Fibroblast of gingiva (primary cell): ENCODE measurements at places on chromosomes 13 and 19.

DNA sequence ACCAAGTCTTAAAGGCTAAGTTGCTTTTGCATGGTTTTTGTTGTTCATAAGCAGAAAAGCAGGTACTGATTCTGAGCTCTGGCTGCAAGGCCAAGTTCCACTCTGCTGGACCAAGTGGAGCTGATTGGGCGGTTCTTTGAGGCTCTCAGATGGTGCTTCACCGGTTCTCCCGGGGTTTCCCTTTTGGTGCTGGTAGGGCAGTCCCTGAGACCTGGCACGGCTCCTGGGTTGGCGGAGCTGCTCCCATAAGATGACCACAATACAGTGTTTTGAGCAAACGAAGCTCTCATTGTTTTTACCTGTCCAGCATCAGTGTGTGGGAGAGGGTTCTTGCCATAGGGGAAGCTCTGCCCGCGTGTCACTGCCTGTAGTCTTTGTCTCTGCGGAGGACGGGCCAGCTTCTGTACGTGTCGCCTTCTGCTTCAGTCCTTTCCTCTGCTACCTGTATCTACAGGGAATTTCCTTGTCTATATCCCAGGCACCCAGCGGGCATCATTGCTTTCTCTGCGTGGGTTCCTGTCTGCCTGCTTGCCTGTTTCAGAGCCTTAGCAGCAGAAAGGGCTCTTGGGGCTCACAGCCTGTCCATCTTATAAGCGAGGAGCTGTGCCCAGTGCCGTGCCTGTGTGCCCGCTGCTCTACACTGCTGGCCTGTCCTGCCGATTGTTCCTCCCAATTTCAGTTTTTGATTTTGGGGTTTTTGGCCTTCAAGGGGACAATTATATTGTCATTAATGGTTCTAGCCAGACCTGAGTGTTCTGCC, 2.3 kb downstream of the U2AF2 start:
- DNase-seq: no peak

- no peak for DNase-seq
Observed at GRCh38 chr13:61128850-61129645, 286.6 kb downstream of the PCDH20 start.

DNA sequence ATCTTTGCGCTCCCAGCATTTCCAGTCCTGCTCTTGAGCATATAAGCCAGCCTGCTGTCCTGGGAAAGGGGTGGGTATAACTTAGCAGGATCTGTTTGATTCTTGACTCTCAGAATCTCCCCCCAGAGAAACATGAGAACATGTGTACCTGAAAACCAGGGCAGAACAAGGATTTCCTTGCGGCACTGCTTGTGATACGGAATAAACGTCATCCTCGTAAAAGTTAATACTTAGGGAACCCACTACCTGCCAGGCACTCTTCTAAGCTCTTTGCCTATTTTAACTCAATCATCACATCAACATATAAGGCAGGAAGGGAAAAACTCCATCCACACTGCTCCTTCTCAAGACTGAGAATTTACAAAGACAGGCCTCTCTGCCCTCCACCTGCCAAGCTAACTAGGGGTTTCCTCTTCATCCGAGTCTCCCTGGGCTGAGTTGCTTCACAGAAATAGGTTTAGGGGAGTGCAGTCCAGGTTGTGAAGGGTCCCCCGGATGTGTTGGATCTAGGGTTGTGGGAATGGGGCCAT, 1.1 kb downstream of the ZNF653 start:
- no peak for DNase-seq

- DNase-seq: no peak
Observed at GRCh38 chr13:20967340-20967739, 64.8 kb upstream of the XPO4 start.

DNA sequence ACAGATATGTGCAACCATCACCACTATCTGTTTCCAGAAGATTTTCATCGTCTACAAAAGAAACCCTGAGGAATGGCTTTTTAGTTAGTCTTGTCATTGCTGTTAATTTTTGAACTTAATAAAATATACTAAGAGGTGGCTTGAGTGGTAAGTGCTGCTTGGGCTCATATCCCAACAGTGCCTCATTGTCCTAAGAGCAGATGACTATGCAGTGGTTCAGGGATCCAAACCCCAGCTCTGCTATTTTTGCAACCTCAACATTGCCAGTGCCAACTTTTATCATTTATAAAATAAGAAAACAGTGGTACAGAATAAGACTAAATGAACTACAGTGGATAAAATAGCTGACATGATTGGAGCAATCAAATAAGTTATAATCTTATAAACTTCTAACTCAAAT, 123.2 kb upstream of the SLC7A1 start:
- no peak for DNase-seq

- DNase-seq: peak; percentile 72
Observed at GRCh38 chr13:95301183-95301967, at the start of gene ABCC4. Gene ABCC4 (minus strand): TSS chr13:95301451. CDS start chr13:95301314, 137 bp downstream.

DNA sequence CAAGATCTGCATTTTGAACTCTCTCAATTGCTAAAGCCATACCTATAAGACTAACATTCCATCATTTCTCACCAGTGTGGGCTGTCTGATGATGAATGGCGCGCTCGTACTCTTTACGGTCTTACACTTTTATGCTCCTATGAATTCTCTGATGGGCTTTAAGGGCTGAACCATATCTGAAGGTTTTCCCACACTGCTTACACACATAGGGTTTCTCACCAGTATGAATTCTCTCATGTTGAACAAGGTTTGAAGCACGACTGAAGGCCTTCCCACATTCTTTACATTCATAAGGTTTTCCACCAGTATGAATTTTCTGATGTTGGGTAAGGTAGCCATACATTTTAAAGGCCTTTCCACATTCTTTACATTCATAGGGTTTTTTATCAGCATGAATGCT, 18.8 kb upstream of the ZNF607 start:
- no peak for DNase-seq

- DNase-seq: no peak
Observed at GRCh38 chr19:19388568-19389555, 16.6 kb upstream of the GATAD2A start.

GRCh38 chr19:45879055-45879454, 6.9 kb downstream of the IRF2BP1 start:
- DNase-seq: no peak

GRCh38 chr13:20534038-20534608, 8.5 kb upstream of the CRYL1 start:
- no peak for DNase-seq

GRCh38 chr19:55902080-55902751, 29.9 kb downstream of the NLRP13 start:
- DNase-seq: no peak

- DNase-seq: no peak
Observed at GRCh38 chr13:48121733-48122132, 26.8 kb upstream of the MED4 start.

GRCh38 chr13:74986609-74987008, 495.4 kb downstream of the TBC1D4 start:
- DNase-seq: no peak

- DNase-seq: no peak
Observed at GRCh38 chr13:106498571-106498970, 36.9 kb downstream of the EFNB2 start.

- peak; percentile 9 for DNase-seq
Observed at GRCh38 chr13:95535243-95535642, 17.3 kb upstream of the CLDN10 start.

GRCh38 chr19:48878196-48879024, 6.2 kb downstream of the PPP1R15A start:
- no peak for DNase-seq

DNA sequence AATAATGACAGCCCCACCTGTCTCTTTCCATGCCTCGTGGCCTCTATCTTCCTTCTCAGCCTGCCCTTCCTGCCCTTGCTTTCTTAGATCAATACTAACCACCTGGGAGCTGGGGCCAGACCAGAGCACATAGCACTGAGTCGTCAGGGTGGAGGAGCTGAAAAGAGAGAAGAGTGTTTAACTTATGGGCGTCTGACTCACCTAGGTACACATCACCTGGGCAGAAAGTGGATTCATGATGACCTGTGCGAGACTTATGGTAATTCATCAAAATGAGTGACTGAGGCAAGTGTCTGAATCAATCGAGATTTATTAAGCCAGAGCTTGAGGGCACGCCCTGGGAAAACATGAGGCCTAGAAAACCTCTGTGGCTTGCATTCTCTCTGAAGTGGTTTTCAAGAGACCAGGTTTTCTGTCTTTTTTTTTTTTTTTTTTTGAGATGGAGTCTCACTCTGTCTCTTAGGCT, 19.2 kb downstream of the CEACAM6 start:
- no peak for DNase-seq

GRCh38 chr19:45251452-45252354, 632 bp downstream of the MARK4 start:
- peak; percentile 14 for DNase-seq

DNA sequence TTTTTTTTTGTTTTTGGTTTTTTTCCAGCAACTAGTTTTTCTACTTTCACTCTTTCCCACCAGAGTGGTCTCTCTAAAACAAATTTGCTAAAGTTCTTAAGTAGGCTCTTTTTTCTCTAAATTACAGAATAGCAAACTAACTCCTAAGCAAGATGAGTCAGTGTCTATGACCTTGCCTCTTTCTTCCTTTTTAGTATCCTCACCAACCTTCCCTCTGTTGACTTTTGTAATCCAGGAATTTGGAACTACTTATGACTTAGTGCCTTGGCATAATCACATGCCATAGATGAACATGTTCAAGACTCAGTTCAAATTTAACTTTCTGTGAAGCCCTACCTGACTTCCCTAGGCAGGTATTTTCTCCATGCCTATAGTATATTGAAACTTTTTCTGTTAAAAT, 32.3 kb upstream of the AKAP11 start:
- DNase-seq: no peak

GRCh38 chr19:7778081-7778480, 15.0 kb downstream of the CLEC4M start:
- no peak for DNase-seq

GRCh38 chr13:75670496-75670895, 34.4 kb downstream of the LMO7 start:
- no peak for DNase-seq

DNA sequence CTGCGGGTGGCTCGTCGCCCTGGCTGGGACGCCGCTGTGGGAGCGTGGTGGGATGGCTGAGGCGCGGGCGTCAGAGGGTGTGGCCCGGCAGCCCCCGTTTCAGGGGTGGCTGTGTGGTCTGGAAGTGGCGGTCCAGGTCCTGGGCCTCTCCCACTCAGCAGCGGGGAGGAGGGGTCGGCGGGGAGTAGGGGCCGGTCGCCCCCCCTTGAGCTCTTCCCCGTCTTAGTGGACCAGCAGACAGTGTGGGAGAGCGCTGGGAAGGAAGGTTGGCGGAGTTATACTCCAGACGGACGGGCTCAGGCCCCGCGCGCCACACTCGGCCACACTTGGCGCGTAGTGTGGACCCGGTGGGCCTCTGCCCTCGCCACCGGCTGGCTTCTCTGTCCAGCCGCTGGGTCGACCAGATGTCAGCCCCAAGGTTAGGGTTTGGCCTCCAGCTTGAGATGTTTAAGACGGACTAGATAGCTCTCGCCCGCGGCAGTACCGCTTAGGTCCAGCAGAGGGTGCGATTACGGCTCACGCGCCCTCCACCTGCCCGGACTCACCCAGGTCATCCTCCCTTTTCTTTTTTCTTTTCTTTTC, 21.7 kb upstream of the ZNF429 start:
- DNase-seq: no peak

DNA sequence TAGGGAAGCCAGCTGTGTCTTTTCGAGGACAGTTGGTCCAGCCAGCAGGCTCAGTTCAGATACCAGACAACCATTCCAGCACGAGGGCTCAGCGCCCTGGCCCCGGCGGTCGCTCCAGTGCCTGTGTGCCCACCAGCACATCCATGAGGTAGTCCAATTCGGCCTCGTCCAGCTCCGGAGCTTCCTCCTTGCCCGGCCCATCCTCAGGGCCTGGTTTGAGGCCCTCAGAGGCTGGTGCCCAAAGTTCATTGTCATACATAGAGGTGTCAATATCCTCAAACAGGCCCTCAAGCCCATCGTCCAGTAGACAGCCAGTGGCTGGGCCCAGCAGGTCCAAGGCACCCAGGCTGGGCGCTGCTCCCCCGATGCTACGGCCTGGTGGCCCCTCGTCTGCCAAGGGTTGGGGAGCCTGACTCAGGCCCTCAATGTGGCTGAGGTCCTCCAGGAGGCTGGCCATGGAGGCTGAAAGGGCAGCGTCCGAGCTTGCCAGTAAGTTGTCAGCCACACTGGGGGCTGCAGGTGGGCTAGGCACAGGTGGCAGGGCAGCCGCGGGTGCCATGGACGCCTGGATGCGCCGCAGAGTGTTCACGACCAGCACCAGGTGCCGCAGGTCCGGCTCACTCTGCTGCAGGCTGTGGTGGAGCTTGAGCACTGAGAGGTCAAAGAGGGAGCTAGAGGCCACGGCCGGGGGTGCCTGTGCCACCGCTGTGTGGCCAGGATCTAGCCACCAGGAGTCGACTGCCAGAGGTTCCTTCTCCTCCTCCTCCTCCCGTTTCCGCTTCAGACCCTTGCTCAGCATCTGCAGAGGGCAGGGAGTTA, 2.8 kb downstream of the SERTAD1 start:
- DNase-seq: no peak

DNA sequence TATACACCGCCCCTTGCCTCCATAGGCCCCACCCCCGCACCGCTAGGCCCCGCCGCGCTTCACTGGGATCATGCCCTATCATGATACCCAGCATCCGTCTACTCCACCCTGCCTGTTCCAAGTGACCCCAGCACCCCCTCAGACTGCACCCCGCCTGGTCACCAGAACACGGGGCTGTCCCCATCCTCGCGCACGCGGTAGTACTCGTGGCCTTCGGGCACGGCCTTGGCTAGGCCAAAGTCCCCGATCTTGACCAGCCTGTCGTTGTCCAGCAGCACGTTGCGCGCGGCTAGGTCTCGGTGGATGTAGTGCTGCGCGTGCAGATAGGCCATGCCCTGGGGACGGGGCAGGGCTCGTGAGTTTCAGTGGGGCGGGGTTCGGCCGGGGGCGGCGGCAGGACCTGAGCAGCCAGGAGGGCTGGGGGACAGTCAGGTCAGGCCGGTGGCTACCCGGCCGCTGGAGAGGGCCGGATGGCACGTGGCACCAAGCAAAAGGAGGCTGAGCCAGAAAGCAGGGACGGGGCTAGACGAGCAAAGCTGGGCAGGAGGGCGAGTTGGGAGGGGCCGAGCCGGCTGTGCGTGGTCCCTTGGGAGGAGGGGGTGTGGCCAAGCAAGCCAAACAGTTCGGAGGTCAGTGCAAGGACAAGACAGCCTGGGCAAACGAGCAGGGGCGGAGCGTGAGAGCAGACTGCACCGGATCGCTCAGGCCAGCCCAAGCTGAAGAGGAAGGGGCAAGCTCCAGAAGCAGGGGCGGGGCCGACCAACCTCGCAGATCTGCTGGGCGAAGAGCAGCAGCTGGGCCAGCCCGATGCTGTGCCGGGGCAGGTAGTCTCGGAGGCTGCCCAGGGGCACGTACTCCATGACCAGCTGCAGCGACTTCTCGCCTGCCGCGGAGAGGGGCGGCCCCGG, 13.6 kb upstream of the ICAM3 start:
- DNase-seq: no peak
